NCI-H1105 treated with DMSO at 0.1 percent for 48 hours (cell line): ENCODE measurements at places on chromosomes 4 and X.

- DNase-seq = no peak
These were observed 34.0 kb downstream of the SLC9A6 start for GRCh38 chrX:136019226-136019625.

DNA sequence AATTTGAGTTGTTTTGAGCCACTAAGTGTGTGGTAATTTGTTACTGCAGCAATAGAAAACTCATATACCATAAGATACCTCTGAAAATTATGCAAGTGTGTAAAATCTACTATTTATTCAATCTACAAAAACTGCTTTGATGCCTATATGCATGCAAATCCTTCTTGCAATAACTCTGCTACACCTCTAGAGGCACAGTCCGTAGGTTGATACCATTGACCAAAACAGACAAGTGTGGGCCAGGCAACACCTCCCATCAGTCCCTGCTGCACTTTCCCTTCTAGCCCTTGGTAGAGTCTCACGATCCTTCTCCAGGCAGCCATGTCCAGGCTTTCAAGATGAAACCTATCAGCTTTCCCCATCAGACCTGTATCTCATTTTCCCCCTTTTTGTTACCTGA, 48.8 kb upstream of the FAM9A start:
- DNase-seq = no peak

DNA sequence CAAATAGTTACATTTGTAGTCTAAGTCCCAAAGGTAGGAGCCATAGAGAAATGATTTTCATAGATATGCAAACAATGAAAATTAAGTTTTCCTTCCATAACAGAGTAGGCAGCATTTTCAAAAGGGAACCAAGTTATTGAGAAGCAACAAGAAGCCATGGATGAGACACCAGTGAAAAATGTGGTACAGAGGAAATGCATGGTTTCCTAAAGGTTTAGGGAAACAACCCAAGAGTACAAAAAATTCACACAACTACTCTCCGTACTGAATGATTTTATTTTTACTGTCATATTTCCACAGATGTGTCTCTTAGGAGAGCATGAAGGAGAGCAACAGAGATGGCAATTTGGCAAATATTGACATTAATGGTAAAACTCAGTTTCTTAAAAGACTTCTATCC, 1408.9 kb upstream of the PCDH7 start:
- DNase-seq = no peak

DNA sequence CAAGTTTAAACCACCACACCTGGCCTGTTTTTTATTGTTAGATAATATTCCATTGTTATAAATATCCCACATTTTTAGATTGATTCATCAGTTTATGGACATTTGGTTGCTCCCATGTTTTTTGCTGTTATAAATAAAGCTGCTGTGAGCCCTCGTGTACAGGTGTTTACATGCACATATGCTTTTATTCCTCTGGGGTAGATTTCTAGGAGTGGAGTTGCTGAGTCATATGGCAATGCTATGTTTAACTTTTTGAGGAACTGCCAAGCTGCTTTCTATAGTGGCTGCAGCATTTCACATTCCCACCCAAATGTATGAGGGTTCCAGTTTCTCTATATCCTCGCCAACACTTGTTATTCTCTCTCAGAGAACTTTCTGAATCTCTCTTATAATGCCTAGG, 90.5 kb downstream of the TBL1X start:
- DNase-seq = no peak

GRCh38 chrX:123905332-123905731, 45.5 kb downstream of the XIAP start:
- no peak for DNase-seq

- DNase-seq = no peak
These were observed 469.9 kb downstream of the PCDH10 start for GRCh38 chr4:133618963-133619362.

DNA sequence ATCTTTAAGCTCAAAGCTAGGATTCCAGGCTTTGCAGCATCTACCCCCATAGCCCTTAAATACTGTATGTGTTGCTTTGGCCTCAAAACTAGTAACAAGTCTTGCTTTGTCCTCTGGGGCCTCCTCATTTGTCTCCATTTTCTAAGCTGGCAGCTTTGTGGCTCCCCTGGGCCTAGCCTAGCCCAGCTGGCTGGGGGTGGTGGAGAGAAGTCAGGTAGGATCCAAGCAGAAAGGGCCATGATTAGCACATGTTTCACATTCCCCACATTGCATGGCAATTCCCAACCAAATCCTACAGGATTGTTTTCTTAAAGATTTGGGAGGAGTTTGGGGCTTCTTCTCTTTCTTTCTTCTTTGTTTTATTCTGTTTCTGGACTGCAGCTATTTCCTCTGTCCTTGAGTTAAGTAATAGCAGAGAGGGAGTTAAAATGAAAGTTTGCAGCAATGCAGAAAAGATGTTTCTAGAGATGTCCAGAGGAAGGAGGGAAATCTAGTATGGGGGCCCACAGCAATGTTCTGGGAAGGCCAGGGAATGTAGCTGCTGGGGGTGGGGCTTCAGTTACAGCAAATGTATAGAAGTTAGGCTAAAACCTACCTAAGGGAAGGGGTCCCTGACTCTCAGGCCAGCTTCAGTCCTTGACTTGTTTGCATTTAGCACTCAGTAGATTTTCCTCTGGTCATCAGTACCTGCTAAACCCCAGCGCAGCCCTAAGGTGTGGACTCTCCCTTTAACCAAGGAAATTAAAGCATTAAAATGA, 92.1 kb downstream of the SHROOM4 start:
- no peak for DNase-seq

DNA sequence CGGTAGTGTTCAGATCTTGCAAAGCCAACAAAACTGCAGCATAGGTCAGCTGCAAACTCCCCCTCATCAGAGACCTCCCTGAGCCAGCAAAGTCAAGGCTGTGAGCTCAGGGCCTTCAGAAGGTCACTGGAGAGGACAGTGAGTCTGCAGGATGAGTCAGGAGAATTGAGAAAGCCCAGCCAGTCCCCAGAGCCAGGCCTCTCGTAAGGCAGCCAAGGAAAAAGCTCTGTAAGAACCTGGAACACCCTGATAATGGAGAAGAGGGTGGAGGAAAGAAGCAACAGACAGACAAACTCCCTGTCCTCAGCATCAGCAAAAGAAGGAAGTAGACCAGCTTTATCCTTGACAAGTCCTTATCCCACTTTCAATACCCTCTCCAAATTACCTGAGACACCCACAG, 33.0 kb downstream of the GRIA3 start:
- DNase-seq = no peak

GRCh38 chrX:44935640-44936039, 62.7 kb downstream of the KDM6A start:
- no peak for DNase-seq

GRCh38 chr4:184288451-184289178, 70.9 kb upstream of the ENPP6 start:
- no peak for DNase-seq

GRCh38 chrX:132092439-132093065, 35.3 kb downstream of the FRMD7 start:
- peak; percentile 21 for DNase-seq

DNA sequence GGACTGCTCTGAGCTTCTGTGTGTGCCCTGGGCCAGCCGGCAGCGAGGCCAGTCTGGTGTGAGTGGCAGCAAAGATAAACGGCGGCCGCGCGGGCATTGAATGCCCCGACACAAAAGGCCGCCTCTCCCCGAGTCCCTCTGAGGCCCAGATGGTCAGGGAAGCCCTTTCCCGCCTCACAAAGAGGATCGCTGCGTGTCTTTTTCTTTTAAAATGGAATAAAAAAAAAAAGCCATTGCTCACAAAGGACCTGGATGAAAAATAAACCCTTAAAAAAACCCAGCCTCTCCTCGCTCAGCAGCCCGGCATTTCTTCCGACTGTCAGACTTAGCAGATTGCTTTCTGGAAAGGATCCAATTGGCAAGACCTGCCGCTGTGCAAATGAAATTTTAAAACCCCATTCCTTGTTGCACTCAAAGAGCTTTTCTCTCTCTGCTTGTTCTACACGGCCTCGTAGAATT, 578.7 kb downstream of the BCOR start:
- peak; percentile 86 for DNase-seq

DNA sequence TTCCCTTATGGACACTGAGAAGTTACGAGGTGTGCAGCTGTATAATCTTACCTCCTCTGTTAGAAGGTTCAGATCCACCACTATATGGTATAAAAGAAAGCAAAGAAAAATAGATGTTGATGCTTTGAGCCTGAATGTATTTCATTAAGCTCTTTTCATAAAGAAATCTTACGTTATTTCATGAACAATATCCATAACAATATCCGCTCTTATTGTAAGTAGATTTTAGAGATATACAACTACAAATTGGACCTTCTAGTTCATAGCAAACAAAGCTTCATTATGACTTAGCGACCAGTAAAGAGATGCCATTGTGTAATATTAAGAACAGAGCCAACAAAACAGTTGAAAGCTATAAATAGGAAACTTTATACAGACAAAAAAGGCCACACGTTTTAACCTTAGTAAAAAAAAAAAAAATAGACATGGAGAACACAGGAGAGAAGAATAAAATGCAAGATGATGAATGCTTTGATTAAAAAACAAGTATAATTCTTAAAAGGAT, 203.6 kb downstream of the PDGFC start:
- no peak for DNase-seq

DNA sequence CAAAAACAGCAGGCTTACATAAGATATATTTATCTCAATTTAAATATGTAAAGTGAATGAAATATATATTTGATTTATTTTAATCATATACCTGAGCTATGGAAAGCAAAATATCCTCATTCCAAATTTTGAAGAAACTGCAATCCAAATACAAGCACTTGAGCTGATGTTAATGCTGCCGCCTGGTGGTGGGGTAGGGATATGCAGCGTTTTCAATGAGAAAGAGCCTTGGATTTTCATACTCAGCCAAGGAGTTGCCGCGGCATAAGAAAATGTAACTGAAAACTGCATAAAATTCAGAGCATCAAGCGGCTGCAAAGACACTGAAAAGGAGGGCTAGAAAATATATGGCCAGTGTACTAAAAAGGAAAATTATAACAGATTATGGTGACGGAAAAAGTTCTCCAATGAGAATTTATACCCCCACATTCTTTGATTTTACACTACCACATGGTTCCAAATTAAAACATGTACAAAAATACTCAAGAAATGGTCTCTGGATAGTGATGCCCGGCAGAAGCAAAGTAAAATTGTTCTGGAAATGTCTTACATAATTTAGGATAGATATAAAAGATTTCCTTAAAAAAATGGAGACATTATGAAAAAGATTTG, 660.3 kb upstream of the PITX2 start:
- no peak for DNase-seq

GRCh38 chrX:97494756-97495372, 611.2 kb downstream of the RPA4 start:
- DNase-seq = no peak

GRCh38 chr4:99301376-99302164, 10.8 kb upstream of the ADH1A start:
- DNase-seq = no peak

DNA sequence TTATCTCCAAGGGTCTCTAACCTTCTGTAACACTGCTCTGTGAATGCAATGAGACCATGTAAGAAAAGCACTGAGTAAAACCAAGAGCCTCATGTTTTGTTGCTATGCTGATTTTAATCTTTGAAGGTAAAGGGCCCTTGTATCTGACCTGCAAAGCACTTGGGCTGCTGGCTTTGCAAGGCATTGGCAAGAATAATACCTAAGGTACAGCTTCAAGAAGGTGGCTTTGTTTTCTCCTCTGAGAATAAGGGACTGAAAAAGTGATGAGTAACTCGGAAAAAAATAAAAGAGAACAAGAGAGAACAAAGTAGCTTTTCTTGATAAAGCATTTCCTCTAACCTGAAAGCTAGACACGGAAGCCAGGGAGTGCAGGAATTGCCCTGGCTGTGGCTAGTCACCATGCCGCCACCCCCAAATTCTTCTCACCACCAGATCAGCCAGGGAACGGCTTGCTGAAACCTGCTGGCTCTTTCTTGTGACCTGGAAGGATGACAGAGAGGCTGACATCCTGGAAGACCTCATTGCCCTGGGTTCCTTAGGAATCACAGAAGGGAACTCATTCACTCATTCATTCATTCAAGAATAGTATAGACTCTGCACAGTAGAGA, 41.8 kb upstream of the HS3ST1 start:
- no peak for DNase-seq

- peak; percentile 1 for DNase-seq
These were observed 660 bp downstream of the WWC2 start for GRCh38 chr4:183099537-183100297.

DNA sequence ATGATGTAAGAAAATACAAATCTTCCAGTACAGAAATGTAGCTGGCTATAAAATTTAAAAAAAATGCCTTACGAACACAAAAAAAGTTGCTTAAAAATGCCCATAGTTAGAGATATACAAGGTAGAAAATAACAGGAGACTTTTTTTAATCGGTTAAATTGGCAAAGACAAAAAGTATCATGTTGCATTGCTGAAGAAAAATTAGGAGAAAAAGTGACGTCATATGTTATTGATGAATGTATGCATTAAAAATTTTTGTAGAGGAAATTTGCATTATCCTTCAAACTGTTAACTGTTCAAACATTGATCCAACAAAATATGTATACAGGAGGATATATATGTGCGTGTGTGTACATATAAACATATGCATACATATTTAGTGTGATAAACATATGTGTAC, 1634.4 kb upstream of the PCDH7 start:
- no peak for DNase-seq

DNA sequence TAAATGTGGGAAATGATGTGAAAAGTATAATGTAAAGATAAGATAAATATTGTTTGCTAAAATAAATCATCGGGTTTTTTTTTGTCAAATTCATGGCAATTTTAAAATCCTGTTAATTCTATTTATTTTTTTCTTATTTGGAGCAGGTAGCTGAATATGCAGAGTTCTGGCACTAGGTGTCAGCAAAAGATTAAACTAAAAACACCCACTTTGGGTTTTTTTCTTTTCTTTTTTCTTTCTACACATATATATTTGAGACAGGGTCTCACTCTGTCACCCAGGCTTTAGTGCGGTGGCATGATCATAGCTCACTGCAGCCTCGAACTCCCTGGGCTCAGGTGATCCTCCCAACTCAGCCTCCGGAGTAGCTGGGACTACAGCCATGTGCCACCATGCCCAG, 6.9 kb upstream of the RAP2C start:
- peak; percentile 6 for DNase-seq

GRCh38 chr4:44493924-44494323, 45.3 kb upstream of the KCTD8 start:
- no peak for DNase-seq

GRCh38 chrX:70336767-70337166, 46.9 kb downstream of the KIF4A start:
- DNase-seq = no peak

GRCh38 chr4:128812442-128813235, 3.1 kb downstream of the JADE1 start:
- DNase-seq = peak; percentile 42

- DNase-seq = no peak
These were observed 3.0 kb upstream of the PCGF3 start for GRCh38 chr4:702618-703048.

DNA sequence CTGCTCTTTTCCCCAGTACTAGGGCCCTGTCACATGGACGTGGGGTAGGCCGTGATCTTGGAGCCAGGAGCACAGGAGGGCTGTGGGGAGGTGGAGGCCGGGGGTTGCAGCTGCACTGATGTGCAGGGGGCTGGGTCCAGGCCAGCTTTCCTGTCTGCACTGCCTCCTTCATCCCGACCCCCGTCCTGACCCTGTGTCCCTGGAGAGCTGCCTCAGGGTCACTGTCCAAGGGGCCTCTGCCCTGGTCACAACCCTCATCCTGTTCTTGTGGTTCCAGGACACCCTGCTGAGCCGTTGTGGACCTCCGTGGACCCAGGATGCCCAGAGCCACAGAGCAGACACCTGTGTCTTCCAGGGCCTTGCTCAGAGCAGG, 91.7 kb upstream of the ADRA2C start:
- no peak for DNase-seq
